Stimulated activated CD4-positive, alpha-beta T cell treated with anti-CD3 and anti-CD28 coated beads, Interleukin-1b, Interleukin-23, amount 100 ng/mL, for 1 hour (primary cell): ENCODE measurements at places on chromosomes 2 and 18.

- DNase-seq, result no peak
Observed at GRCh38 chr2:234571620-234572407, 74.9 kb upstream of the ARL4C start.

DNA sequence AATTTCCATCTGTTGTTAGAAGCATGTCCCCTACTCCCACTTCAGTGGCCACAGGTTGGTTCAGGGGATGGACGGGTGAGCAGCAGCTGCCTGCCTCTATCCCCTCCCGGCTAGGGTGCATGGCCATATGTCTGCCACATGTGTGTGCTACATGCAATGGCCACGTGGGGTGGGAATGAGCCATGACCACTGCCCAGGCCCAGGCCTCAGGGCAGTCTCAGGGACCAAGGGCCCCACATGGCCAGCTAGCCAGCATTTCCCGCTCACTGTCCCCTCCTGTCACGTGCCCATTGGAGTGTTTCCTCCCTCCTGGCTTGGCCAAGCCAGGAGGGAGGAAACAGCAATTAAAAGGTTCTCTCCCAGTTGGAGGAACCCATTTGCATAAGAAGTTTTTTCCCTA is 117.1 kb downstream of the KCNS3 start:
- DNase-seq, result no peak

DNA sequence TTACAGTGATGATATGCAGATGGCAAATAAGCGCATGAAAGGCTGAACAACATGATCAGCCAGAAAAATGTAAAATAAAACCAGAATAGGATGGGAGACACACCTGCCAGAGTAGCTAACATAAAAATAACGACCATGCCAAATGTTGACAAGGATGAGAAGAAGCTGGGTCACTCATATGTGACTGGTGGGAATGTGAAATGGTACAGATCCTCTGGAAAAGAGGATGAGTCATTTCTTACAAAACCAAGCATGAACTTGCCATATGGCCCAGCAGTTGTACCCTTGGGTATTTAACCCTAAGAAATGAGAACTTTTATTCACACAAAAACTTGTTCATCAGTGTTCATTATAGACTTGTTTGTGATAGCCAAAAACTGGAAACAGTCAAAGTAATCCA is 143.8 kb downstream of the SH3BP4 start:
- no peak for DNase-seq

- no peak for DNase-seq
Observed at GRCh38 chr2:238456970-238457926, 30.5 kb downstream of the ASB1 start.

- no peak for DNase-seq
Observed at GRCh38 chr2:172994864-172995263, 80.8 kb upstream of the MAP3K20 start.

DNA sequence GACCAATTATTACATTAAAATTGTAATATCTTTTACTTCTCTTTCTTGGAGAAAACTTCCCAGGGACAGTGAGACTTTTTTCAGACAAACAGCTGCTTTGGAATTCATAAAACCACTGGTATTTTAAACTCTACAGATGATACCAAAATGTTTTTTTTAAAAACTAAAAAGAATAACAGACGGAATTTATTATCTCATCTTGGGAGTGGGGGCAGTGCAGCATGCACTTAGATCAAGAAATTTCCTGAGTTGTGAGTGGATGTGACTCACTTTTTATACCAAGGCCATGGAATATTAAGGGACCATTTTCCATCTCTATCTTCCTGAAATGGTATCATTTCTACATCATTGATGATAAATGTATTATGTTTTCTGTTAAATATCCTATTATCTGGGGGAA is 422.8 kb upstream of the HNRNPA3 start:
- no peak for DNase-seq

DNA sequence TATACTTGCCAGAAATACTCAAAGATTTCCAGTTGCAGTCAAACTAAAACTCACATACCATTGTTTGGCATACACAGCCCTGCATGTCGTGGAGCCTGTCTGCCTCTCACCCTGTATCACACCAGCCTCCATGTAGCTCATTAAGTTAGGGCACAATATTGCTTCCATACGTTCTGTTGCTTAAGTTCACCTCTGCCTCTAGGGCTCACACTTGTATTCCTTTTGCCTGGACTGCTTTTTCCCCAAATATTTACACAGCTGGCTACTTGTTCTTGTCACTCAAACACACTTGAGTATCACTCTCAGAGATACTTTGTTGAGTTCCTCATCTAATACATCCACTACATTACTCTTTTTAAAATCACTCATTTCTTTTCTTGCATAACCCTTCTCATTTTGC is 83.1 kb downstream of the PTH2R start:
- no peak for DNase-seq

DNA sequence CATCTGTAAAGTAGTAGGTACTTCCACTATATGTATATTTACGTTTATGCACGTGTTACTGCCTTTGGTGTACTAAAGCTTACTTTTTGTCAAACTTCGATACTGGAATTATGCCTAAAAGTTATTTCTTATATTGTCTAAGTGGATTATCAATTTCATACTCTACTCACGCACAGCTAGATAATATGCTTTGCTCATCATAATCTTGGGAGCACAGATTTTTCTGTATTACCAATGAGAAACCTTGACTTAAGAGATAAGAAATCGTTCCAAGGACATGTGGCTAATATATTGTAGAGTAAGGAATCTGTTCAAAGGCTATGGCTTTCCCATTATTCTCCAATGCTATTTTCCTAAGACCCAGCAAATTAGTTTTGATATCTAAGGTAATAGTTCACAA is 6.5 kb downstream of the HSPE1 start:
- no peak for DNase-seq

GRCh38 chr2:202387608-202388342 is 11.6 kb downstream of the BMPR2 start:
- DNase-seq, result no peak

GRCh38 chr2:156021146-156022040 is 311.1 kb downstream of the NR4A2 start:
- DNase-seq, result no peak

DNA sequence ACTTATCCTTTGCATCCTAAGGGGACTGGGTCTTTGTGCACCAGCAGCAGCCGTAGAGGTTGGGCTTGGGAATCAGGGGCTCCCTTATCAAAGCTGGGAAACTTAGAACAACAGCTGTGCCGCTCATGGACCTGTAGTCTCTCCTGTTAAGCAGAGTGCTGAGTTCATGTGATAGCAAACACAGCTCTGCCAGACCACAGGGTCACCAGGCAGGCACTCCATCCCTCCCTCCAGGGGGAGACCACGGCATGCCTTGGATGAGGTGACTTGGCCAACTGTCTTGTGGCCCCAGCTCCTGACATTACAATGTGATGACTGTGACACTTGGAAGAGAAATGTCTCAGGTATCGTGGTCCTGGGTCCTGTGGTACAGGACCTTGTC is 60.0 kb downstream of the DGKD start:
- no peak for DNase-seq

- no peak for DNase-seq
Observed at GRCh38 chr2:12043131-12043530, 296.7 kb downstream of the LPIN1 start.

- DNase-seq, result no peak
Observed at GRCh38 chr18:12065397-12065796, 28.2 kb upstream of the ANKRD62 start.

DNA sequence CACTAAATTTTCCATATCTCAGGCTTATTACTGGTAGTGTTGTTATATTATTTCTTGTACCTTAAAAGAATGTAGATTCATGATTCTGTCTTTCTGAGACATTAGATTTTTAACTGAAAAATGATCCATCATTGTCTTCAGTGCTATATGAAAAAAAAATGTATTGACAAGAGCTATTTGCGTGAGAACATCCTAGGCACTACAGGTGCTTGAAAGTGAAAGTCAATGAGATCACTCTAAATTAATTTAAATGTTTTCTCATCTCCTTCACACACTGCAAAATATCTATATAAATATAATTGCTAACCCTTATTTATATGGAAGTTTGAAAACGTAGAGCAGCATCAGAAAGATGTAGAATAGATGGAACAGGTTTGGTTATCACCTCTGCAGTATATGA is 684.6 kb downstream of the TRIB2 start:
- no peak for DNase-seq

- DNase-seq, result no peak
Observed at GRCh38 chr2:198186257-198186656, 381.9 kb downstream of the PLCL1 start.

DNA sequence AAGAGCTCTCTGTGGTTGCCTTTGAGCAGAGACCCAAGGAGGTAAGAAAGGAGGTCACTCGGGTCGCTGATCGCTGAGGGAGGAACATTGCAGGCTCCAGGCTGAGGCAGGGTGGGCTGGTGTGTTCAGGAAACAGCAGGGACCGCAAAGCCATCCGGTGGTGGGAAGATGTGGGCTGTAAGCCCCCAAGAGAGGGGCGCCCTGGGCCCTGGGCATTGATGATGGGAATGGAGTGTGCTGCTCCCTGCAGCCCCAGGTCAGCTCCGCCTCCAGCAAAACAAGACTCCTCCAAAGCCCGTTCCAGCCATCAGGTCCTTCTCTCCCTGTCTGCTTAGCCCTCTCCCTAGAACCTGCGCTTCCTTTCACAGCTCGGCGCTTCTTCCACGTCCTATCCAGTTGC is 229.7 kb downstream of the KLHL29 start:
- no peak for DNase-seq

DNA sequence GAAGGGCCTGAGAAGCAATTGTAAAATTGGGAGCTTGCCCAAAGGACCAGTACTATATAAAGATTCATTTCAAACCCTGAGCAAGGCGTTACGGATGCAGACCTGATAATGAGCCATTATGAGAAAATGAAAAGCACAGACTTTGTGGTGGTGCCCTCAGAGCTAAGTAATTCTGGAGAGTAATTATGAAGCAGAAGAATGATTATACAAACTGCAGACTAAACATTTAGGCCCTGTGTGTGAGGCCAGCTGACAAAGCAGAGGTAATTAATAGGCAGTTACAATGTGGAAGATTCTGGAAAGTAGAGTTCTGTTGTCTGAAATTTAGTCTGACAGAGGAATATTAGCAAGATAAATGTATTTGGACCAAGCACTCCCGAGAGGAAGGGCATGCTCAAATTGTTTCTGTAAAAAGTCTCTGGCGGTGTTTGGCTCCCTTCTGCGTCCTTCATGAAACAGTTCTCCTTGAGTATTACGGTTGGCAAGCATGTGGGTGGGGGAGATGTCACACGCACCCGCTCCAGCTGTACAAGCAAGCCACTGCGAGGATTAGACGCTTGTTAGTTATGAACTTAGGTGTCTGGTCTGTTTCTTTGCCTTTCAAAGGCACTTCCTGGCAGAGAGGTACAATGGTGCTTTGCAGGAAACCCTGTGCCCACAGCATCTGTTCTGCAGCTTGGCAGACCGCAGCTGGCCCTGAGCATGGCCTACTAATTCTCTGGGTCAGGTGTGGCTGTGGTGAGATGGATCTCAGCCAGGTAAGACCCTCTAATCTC is 45.5 kb downstream of the CDC42EP3 start:
- DNase-seq, result no peak

GRCh38 chr2:68643011-68643873 is at the start of gene PROKR1:
Gene PROKR1, plus strand, starts transcription at chr2:68643579. Its CDS starts 2,243 bp downstream, at chr2:68645822.
- no peak for DNase-seq

GRCh38 chr2:155525199-155525598 is 807.3 kb downstream of the NR4A2 start:
- no peak for DNase-seq

DNA sequence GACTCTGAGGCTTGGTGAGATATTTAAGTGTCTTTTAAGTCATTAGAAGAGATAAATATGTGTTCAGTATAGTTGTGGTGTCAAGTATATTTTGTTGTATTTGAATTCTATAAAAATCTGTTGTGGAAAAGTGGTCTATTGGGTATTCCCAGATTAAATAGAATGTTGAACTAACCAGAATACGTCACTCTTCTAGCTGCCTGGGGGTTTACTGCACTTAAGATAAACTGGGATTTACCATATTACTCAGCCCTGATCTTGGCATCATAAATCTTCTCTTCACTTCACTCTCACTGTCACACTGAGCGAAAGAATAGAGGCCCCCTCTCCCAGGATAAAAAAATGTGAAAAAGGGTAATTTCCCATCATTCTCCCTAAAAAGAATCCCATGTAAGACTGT is 129.8 kb downstream of the BCL2 start:
- DNase-seq, result no peak

DNA sequence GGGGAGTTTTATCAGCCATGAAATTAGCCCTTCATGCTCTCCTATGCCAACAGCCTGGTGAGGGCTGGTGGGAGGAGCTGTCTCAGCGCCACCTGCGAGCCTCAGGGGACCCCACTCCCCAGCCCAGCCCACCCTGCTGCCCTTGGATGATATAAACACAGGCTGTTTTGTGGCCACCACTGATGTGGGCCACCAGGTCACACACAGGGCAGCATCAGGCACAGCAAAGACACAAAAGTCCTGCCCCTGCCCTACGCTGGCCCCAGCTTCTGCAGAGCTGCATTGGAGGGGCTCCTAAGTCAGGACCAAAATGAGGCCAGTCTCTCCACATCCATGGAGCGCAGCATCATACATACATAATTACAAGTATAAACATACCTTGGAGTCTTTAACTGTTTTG is 110.6 kb upstream of the TEX51 start:
- no peak for DNase-seq

DNA sequence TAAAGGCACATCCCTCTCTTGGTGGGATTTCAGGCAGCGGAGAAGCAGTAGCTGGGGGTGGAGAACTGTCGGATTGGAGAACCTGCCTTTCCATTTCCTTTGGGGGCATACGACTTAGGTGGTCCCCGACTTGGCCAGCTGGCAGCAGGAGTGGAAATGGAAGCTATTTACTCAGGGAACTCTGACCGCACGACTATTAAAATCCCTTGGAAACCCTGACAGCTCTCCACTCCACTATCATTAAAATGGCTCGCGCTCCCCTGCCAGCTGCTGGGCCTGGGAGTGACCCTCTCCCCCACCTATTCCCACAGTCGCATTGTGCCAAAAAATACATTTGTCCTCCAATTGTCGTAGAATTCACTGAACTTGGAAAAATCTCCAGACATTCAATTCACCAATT is 77.7 kb upstream of the APCDD1 start:
- DNase-seq, result no peak

DNA sequence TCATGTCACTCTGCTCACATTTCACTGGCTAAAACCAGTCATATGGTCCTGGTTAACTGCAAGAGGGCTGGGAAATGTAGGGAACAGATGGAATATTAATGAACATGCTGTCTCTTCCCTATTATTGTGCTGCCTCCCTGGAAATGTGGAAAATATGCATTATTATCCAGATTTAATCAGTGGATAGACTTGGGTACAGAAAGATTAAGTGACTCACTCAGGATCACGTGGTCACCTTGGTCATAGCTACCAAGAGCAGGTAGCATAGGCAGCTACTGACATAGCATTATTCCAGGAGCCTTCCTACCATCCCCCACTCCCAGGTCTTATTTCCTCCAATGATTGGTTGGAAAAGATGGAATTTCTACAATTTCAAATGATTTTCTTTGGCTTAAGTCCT is 141.1 kb downstream of the HRH4 start:
- DNase-seq, result no peak

- no peak for DNase-seq
Observed at GRCh38 chr2:98749066-98749450, 18.1 kb upstream of the MGAT4A start.

DNA sequence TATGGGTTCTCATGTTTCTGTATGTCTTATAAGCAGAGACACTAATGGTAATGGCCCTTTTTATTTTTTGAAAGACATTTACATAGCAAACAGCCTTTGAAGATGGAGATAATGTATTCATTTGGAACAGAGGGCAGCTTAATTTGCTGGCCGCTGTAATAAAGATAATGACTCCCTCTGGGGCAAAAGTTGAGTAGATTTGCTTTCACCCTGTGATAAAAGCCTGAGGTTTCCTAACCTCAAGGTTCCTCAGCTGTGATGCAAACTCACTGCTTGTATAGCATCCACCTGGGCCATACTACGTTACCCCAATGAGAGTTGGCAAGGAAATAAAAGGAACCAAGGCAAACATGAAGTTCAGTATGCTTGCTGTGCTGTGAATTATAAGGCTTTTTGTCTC is 54.8 kb downstream of the TEX51 start:
- DNase-seq, result no peak
